Hindlimb muscle (tissue), 1 donor: ENCODE measurements at places on chromosomes 6 and 20.

- no peak for DNase-seq
Observed at GRCh38 chr6:55142610-55143009, 31.7 kb upstream of the HCRTR2 start.

GRCh38 chr6:129513471-129513870 lies 196.5 kb downstream of the ARHGAP18 start:
- DNase-seq = no peak

DNA sequence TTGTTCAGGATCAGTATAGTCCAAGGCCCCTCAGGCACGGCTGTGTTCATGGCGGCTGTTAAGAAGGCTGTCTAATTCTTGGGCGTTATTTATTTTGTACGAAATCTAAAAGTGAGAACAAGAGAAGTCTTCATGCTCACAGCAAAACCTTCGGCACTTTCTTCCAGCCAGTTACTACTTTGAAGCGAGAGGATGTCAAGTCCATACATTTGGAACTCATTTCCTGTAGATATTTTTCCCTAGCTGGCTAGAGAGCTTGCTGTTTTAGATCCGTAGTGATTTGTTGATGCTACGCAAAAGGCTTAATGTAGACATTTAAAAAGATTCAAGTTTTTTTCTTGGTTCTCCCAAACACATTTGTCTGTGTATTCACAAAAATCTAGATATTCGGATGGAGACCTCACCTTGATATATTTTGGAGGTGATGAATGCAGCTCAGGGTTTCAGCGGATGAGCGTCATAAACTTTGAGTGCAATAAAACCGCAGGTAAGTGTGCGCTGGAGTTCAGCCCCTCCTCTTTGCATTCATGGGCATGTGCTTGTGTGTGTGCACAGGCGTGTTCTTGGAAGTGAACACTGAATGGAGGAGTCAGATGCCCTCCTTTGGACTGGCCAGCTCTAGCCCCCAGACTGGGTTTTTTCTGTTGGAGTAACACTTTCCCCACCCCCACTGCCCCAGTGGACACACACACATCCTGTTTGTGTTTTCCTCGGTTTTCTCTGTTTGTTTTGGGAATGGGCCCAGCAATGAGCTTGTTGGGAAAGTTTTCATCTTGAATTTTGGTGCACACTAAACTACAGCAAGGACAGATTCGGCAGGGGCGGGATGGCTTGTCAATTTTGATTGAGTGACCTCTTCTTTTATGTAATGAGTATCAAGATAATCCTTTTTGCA lies 65.4 kb downstream of the IGF2R start:
- peak; percentile 45 for DNase-seq

DNA sequence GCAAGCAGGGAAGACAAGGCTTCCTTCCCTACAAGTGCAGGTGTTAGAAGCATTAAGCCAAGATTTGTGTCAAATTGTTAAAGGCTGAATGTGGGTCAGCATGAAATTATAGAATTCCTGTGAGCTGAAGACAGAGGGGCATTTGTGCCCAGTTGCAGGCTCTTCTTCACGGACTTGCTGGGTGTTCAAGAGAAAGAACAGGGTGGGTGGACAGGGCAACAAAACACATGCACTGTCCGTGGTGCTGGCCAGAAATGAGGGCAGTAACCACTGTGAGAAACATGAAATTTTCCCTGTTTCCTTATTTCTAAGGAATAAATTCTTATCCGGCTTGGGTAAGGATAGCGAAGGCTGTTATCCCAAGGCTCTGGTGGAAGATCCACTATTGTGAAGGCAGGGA lies 579.5 kb upstream of the HTR1E start:
- no peak for DNase-seq

DNA sequence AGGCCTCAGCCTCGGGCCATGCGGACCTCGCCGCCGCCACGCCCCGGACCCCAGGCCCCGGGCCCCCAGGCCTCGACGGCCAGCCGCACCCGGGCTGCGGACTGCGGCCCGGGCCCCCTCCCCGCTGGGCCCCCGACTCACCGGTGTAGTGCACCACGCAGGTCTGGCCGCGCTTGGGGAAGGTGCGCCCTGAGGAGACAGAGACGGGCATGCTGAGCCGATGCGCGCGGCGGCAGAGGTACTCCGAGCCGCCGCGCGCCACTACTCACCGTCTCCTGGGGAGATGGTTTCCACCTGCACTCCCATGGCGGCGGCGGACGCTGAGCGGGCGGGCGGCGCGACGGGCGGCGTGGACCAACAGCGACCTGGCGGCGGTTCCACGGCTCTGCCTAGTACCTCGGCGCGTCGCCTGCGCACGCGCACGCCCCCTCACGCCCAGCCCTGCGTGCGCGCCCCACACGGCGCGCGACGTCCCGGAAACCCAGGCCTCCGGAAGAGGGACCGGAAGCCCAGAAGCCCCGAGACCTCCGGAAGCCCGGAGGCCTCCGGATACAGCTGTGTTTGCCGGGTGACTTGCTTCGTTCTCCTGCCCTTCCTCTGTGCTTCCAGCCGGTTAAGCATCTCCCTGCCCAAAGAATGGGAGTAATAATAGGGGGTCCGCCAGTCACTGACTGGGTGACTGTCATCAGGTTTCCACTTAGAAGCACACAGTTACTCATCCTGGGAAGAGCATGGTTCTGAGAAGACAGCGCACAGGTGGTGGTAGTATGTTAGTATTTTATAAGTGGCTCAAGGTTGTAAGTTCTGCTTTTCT lies at the start of gene FKBP1A:
Gene FKBP1A (minus strand): TSS at position 362 of the 814 bp plus-strand sequence. CDS start 56 bp downstream, at position 306.
- DNase-seq = peak; percentile 99

DNA sequence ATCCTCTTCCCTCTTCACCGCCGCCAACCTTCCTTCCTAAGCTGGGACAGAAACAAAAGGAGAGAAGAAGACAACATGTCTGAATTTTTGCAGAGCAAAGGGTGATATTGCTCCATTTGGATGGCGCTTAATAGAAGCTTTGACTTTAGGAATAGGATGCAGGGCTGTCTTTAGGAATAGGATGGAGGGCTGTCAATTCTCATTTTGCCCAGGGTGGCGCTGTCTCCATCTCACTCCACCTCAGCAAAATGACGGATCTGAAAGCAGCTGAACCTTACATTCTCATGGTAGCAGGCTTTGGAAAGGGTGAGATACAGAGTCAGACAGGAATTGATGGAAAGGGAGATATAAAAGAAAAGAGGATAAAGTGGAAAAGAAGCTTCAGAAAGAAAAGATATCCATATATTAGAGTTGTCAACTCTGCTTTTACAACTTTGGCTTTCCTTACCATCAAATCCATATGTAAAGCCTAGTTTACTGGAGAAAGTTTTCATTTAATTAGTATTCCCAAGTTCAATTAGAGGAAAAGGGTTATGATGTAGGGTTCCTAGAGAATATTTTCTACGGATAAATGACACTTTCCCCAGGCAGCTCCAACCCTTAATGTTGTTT lies 2.4 kb downstream of the MTCL3 start:
- no peak for DNase-seq

DNA sequence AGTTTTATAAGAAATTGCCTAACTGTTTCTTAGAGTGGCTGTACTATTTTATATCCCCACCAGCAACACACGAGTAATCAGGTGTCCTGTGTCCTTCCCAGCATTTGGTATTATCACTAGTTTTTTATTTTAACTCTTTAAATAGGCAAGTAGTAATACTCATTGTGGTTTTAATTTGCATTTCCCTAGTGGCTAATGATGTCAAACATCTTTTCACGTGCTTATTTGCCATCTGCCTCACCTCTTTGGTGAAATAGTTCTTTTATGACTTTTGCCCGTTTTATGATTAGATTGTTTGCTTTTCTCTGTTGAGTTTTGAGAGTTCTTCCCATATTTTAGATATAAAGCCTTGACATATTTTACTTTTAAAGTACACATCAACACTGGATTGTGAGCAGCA lies 57.8 kb downstream of the GCLC start:
- no peak for DNase-seq

DNA sequence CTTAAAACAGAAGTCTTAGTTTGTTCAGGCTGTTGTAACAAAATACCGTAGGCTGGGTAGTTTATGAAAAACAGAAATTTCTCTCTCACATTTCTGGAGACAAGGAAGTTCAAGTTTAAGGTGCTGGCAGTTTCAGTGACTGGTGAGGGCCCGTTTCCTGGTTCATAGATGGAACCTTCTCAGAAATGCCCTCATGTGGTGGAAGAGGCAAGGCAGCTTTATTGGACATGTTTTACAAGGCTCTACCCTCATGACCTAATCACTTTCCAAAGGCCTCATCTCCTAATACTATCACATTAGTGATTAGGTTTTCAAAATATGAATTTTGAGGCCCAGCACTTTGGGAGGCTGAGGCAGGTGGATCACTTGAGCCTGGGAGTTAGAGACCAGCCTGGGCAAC lies 2.4 kb downstream of the HEBP2 start:
- no peak for DNase-seq

GRCh38 chr6:133301835-133302234 lies 60.7 kb downstream of the EYA4 start:
- no peak for DNase-seq

- DNase-seq = no peak
Observed at GRCh38 chr20:24568842-24569241, 99.4 kb downstream of the SYNDIG1 start.

GRCh38 chr6:18055714-18056382 lies 66.6 kb downstream of the NHLRC1 start:
- DNase-seq = no peak

DNA sequence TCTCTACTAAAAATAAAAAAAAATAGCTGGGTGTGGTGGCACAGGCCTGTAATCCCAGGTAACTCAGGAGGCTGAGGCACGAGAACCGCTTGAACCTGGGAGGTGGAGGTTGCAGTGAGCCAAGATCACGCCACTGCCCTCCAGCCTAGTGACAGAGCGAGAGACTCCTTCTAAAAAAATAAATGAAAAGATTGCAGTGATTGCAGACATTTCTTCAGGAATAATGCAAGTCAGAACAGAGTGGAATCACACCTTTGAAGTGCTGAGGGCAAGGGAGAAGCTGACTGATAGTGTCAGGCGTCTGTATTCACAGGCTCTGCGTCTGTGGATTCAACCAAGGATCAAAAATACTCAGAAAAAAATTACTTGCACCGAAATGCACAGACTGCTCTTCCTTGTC lies 2.6 kb upstream of the TCFL5 start:
- no peak for DNase-seq

DNA sequence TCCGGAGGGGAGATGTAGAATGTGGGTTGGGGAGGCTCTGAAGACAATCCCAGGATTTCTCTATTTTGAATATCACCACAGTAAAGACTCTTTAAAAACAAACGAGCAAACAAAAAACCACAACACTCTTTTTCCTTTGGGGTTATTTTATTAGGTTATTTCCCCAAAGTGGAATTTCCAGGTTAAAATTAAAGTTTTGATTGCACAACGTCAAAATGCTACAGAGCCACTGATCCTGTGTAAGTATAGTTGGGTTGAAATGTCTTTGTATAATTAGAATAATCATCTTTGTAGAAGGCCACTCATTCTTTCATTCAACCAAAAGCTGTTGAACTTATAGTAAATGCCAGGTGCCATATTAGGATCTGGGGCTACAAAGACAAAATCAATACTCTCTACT lies 19.6 kb upstream of the PIM1 start:
- no peak for DNase-seq

DNA sequence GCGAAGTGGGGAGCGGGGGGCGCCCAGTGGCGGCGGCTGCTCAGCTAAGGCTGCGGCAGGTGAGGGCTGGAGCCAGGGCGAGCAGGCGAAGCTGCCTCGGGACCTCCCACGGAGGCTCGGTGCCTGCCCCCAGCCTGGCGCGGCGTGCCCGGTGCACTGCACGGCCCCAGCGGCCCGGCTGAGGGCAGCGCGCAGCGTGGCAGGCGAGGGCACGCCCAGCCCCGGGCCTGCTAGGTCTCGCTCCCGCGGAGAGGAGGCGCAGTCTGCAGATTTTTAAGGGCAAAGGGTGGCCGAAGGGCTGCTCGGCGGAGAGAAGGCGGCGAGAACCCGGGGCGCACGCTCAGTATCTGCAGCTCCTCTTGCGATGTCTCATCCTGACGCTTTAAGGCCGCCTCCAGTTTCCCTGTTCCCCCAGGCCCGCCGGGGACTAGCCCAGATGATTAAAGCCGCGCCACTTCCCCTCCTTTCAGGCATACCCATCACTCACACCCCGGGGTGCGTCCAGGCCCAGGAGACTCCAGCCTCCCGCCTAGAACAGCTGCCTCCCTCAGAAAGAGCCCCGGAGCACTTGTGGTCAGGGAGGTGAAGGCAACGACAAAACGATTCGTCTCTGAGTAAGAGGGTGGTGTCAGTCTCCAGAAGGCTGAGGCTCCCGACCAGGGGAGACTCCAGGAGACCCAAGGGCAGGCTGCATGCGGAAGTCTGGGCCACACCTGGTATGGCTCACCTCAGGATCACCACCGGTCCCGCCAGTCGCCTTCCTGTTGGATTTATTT lies at the start of gene FERMT1:
Gene FERMT1 (minus strand): TSS at position 158 of the 776 bp plus-strand sequence. CDS start 3,476 bp downstream, outside the sequence.
- DNase-seq = peak; percentile 23
